Fibroblast of skin of right quadriceps (primary cell): ENCODE measurements at places on chromosomes 6 and 20.

DNA sequence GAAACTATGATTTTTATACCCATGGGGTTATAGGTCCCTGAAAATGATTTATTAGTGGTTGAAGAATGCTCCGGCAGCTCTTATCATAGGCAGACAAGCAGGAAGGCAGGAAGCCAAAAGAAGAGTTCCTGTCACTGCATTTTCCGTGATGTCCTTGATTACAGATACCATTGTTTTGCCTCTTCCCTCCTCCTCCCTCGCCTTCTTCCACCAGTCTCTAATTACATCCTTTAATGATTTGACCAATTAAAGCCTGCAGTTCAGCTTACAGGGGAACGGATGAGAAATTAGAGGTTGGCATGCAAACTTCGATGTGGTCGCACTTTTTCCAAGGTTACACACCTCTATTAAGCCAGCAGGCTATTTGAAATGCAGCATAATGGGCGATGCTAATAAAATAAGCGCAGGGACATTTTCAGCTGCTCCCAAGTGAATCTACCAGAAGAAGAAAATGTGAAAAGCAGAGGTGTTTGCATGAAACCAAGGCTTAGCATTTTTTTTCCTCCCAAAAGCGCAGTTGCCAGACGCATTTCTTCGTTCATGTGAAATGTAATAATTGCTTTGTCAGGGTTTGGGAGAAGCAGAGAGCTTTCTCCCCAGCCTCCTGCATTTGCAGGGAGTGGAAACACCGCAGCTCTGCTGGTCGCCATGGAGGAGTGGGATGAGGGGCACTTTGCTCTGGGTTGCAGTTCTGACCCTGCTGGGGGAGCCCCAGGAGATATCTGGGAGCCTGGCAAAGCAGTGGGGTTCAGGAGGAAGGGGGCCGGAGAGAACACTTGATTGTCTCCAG, 6.0 kb downstream of the NOX3 start:
- DNase-seq: no peak

DNA sequence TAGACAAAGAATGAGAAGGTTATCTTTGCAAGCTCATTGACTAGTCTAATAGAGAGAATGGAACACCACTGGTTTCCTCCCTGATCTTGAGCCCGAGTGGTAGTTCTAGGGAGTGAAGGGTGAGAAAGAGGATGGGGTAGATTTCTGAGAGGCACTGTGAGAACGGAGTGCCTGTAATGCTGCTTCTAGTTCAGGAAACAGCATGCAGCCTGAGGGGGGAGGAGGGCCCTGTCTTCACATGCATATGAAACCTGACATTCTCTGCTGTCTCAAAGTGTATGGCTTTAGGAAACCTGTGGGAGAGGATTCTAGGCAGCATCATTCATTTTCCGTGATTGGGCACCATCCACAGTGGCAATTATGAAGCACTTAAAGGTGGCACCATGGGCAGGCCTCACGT, 259.4 kb upstream of the MAN1A1 start:
- DNase-seq: no peak

DNA sequence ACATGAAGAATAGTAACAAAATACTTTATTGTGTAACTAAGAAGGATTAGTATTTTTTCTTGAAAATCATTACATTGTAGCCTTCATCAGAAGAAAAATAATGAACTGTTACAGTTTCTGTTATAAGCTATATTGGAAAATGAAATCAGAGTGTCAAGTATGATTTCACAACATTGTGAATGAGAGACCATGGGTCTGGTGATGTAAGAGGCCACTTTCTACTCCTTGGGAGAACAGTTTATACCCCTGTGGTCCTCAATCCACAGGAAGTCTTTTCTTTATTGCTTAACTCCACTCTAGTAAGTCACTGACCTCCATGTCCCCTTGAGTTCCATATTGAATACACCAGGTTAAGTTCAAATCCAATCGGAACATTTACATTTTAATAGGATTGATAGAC, 218.7 kb upstream of the FERMT1 start:
- no peak for DNase-seq

GRCh38 chr6:83517500-83517899, 5.2 kb downstream of the PRSS35 start:
- DNase-seq: no peak

GRCh38 chr6:82878812-82879211, 186.8 kb downstream of the UBE3D start:
- peak; percentile 87 for DNase-seq

GRCh38 chr20:36097337-36098151, 57.0 kb upstream of the EPB41L1 start:
- DNase-seq: peak; percentile 66

- DNase-seq: no peak
Observed at GRCh38 chr20:62898970-62899632, 27.2 kb downstream of the DIDO1 start.
